ENCODE measurements at places on chromosomes 3 and 15.

- DNase-seq, result no peak
Observed at GRCh38 chr15:94247789-94248638, 16.7 kb downstream of the MCTP2 start.

DNA sequence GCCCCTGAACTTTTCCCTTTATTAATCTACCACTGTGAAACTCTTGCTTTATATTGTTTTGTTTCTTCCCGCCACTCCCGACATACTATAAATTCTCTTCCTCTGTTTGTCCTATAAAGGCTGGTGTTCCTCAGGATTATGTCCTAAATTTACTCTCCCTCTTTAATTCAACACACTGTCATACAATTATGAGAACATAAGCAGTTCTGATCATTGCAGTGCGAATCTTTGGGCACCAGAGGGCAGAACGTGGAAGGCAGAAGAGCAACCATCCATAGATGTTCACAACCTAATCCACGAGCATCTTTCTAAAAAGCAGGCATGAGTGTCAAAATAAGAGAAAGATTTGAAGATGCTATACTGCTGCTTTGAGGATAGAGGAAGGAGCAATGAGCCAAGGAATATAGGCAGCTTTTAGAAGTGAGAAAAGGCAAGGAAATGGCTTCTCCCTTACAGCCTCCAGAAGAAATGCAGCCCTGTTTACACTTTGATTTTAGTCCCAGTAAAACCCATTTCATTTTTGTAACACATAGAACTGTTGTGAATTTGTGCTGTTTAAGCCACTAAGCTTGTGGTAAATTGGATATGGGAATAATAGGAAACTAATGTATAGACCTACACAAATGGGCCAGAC, 179.4 kb downstream of the GBE1 start:
- DNase-seq, result peak; percentile 32

- DNase-seq, result no peak
Observed at GRCh38 chr3:63116922-63117321, 161.2 kb upstream of the SYNPR start.

DNA sequence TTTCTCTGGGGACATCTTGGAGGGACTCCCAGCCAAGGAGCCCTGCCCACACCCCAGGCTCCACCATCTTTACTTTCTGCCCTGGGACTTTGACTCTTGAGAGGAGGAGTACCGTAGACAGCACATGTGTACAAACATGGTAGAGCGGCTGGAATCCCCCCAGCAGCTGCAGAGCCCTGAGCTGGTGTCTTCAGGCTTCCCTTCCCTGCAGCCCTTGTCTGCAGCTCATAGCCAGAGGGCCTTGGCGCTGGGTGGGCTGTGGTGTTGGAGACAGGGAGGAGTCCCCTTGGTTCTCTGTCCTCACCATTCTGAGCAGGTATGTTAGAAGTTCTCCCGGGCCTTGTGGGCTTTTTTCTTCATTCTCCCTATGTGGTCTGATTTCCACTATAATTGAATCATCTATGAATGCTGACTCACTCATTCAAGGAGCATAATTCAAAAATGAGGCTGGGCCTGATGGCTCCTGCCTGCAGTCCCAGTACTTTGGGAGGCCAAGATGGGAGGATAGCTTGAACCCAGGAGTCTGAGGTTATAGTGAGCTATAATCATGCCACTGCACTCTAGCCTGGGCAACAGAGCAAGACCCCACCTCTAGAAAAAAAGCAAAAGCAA, 97.8 kb upstream of the MEF2A start:
- no peak for DNase-seq

- DNase-seq, result no peak
Observed at GRCh38 chr3:137343283-137343682, 385.5 kb downstream of the IL20RB start.

GRCh38 chr3:66712210-66712609, 211.4 kb upstream of the LRIG1 start:
- DNase-seq, result no peak

- DNase-seq, result no peak
Observed at GRCh38 chr3:14338898-14339458, 63.4 kb upstream of the SLC6A6 start.

GRCh38 chr3:81776643-81777042, 15.2 kb upstream of the GBE1 start:
- DNase-seq, result no peak

DNA sequence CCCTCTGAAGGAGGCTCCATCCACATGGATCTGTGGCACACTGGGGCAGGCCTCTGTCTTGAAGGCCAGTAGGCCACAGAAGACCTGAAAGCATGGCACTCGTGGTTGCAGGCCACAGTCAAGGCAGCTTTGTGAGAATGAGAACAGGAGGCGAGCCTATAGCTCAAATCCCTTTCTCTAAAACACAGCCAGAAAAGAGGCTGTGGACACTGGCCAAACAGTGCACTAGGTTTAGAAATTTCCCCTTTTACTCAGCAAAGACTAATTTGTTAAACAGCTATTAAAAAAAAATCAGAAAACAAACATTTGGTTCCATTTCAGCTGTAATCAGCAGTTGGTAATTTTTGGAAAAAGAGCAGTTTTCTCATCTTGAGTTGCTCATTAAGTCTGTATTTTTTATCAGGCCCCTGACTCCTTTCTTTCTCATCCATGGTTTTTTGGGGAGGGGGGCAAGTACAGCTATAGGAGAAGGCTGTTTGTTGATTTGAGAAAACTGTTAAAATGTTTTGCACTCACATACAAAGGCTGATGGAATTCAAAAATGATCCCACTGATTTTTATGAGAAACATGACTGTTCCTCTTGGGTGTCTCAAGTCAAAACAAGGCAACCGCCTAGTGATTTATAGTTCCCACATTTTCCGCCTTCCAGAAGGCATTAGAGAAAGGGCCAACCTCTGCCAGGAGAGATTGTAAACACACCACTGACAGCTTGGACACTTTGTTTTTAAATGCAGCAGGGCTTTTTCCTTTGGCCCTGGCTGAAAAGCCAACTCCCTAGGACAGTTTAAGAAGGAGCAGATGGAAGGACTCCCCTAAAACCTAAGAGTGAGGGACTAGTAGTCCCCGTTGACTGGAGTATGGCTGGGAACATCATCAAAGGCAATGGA, 28.1 kb downstream of the PARP16 start:
- no peak for DNase-seq

DNA sequence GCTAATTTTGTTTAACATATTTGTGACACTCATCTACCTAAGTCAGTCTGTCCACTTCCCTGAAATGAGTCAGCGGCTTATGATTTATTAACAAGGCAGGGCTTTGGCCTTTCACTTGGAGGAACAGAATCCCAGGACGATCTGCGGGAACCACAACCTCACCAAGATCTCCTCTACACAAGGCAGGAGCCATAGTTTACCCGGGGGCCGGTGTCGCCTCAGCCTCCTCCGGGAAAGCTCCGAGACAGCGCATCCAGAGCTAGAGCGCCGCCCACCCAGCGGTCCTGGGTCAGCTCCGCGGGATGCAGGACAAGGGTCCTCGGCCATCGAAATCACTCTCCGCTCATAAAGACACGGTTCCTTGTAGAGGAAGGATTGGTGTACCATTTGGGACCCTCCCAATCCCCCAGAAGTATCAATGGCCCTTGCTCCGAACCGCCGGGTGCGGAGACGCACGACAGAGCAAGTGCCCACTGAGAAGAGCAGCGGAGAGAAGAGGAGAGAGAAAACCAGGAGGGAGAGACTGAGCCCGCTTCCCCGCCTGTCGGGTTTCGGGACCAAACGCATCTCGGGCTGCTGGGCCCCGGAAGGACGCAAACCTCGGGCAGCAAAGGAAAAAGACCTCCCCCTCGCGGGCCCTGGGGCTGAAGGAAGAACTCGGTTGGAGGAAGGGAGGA, 13.1 kb upstream of the ALCAM start:
- DNase-seq, result no peak

DNA sequence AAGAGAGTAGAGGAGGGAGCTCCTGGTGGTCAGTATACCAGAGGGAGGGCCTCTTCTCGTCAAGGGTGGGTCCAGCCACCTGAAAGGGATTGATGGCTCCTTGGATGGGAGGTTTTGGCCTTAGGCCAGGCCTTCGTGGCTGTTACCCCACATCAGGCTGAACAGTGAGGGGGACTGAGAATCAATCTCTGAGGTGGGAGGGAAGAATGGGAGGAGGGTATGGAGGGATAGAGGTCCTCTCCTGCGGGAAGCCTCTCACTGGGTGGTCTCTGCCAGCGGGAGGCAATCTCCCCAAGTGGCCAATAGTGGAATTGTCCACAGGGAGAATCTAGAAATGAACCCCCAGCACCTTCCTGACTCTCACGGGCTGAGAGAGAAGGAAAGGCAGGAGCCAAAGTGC, 53.5 kb downstream of the BSN start:
- DNase-seq, result no peak

DNA sequence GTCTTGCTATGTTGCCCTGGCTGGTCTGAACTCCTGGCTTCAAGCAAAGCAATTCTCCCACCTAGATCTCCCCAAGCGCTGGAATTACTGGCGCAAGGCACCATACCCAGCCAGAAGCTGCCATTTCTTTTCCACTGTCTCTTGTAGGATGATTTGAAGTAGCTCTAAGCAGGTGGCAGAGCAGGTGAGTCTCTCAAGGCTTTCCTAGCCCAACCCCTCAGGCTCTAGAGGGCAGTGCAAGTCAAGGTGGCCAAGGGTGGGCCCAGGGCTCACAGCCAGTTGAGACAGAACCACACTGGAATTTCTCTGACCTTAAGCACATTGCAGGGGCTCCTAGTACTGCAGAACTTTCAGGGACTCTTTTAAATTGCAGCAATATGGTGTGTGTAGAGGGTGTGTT, 15.6 kb upstream of the DAG1 start:
- no peak for DNase-seq

DNA sequence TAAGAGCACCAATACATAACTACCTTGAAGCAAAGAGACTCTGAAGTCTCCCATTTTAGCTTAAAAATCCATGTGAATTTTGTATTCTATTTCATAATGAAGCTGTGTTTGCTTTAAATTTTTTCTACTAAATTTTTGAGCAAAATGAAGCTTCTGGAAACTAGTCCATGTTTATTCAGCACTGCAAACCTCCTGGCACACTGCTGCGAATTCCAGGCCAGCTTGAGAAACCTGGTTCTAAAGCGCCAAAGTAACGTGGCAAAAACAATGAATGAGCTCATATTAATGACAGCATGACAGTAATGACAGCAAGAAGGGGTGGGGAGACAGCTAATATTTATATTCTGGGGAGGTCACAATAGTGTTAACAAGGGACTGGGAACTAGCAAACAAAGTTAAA, 25.7 kb downstream of the CEP152 start:
- no peak for DNase-seq

DNA sequence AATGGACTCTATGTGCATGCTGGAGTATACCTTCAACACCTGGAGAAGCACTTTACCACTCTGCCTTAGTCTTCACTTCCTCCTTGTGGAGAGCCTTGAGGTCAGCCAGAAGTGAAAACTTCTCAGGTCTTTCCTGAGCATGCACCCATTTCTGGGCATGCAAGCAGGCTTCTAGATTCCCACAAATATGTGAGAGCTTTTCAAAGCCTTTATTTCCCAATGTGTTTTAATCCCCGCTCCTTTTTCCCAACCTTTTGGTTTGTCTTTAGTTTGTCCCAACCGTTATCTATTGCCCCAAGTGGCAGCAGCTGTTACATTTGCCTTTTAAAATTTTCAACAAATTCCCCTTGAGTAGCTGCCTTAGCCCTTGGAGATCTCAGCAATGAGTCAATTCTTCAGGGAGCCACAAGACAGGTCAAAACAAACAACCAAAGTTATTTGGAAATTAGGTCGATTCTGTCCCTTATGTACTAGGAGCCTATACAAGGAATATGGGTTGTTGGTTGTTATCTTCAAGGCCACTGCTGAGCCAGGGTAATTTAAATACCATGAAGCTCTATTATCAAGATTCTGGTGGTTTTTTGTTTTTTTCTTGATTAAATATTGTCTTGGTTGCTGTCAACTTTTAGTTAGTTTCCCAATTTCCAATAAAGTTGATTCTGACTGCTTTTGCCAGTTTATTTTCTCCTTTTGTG, 44.4 kb downstream of the LSM3 start:
- DNase-seq, result no peak

GRCh38 chr3:60636846-60637245, 614.4 kb downstream of the FHIT start:
- DNase-seq, result no peak

DNA sequence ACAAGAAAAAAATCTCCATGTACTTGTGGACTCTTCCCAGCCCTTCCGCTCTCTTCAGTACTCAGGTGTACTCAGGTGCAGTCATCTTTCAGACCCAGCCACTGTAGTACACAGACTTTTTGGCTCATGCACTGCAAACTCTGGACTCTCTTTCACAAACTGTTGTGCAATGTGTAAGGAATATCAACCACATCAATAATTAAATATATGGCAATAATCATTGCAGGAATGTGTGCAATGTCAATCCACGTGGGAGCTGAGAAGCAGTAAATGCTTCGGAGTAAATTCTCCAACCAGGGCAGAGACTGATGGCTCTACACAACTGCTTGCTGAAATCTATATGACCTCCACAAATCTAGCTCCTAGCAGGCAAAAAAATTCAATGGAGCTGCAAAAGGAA, 287.3 kb upstream of the COL8A1 start:
- DNase-seq, result no peak

GRCh38 chr3:182609575-182610156, 183.6 kb upstream of the ATP11B start:
- DNase-seq, result no peak

DNA sequence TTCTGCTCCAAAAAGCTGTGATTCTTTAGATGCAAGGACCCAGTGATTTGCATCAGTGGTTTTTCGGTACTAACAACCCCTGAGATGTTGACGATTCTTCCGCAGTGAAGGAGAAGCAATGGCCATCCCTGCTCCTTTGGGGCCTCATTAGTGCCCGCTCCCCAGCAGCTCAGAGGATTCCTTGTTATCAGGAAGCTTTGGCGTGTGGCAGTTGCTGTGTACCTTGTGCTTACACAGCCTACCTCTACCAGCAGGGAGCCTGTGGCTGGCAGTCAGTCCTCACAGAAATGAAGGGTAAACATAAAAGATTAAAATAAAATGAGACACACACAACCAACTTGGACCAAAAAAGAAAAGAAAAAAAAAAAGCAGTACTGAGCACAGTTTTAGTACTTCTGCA, 55.2 kb downstream of the CNTN3 start:
- DNase-seq, result no peak

GRCh38 chr15:89195836-89196235, 25.5 kb downstream of the RLBP1 start:
- DNase-seq, result no peak

DNA sequence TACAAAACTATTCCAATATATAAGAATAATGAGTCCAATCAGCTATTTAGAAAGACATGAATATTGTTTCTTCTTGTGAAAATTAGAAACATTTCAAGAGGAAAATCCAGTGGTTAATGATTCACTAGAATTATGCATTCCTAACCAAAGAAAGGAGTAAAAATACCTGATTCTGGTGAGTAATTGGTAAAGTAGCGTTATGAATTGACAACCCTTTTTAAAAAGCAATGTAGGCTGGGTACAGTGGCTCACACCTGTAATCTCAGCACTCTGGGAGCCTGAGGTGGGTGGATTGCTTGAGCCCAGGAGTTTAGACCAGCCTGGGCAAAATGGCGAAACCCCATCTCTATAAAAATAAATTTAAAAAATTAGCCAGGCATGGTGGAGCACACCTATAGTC, 43.3 kb downstream of the TOPAZ1 start:
- no peak for DNase-seq

- DNase-seq, result no peak
Observed at GRCh38 chr3:25291481-25291905, 136.6 kb upstream of the RARB start.

- peak; percentile 43 for DNase-seq
Observed at GRCh38 chr3:61250784-61251173, 473 bp downstream of the FHIT start.

Data from stimulated activated CD8-positive, alpha-beta memory T cell treated with anti-CD3 and anti-CD28 coated beads, Interleukin-4, amount 100 ng/mL, for 48 hours (primary cell).